Activated T-cell treated with anti-CD3 and anti-CD28 coated beads for 4 hours (primary cell): ENCODE measurements at places on chromosomes 13 and 19.

DNA sequence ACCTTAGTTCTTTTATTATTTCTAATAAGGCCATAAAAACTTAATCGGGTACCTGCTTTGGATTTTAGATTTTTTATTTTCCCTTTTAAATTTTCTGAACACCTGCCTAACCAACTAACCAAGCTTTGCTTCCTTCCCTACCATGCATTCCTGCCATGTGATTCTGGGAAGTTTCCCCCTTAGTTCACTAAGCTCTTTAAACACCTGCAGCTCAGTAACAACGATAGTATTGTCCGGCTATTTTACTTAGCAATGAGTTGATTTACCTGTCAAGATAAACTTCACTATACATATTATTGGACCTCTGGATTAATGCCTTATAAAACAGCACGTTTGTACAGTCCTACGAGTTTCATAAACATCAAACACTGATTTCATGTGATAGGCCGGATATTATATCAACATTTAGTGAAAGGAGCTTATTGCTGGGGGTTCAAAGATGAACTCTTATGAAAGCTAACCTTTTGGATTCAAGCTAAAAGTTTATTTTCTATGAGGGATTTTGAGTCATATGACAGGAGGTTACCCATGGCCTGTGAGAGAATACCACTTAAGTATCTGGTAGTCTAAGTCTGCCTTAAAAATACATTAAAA lies 81.0 kb upstream of the STARD13 start:
- DNase-seq, result no peak

DNA sequence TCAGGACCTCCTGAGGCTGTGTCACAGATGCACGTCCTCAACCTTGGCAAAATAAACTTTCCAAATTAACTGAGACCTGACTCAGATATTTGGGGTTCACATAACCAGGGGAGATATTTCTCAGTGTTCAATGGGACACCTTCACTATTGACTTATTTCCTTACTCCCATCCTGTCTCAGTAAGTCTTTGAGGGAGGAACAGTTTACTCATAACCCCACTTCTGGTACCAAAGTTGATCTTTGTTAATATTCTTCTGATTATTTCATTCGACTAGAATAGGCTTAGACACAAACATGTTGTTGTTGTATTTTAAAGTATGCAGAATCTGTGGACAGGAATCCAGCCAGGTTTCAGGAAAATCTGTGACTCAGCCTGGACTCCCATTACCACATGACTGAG lies 34.6 kb upstream of the CHST8 start:
- no peak for DNase-seq

DNA sequence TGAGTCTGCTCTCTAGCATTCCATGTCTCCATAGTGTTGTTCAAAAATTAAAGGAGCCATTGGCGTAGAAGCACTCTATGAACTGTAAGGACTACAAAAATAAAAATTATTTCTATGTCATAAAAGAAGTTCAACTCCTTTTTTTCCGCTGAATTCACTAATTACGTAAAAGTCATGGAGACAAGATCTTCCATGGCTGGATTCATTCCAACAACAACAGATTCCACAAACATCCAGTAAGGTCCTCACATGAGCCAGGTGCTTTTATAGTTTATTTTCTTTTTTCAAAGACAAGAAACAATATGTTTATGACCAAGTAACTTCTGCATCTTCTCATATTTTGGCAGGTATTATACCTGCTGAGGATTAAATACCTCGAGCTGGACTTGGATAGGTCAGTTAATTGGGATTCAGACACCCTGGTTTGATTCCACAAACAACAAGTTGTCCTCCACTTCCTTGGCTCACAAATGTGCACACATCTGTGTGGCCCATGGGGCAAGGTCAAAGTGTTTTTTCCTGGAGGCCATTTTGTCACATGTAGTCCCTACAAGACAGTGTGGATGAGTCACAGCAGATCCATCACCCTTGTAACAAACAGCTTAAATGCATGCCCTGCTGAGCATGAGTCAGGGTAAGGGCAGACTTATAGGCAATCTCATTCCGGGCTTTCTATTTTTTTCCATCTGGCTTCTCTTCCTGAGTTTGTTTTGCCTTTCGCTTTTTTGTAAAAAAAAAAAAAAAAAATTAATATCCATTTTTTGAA lies 475.6 kb downstream of the COG6 start:
- no peak for DNase-seq

- peak; percentile 82 for DNase-seq
Observed at GRCh38 chr19:38769635-38770211, 3.6 kb downstream of the LGALS7 start.
